T-helper 9 cell (primary cell): ENCODE measurements at places on chromosomes 7 and 10.
A peak's percentile ranks its signal among the peaks of the same experiment; 100 is the strongest.

GRCh38 chr10:70499836-70500167, 21.2 kb downstream of the PALD1 start:
- no peak for DNase-seq

DNA sequence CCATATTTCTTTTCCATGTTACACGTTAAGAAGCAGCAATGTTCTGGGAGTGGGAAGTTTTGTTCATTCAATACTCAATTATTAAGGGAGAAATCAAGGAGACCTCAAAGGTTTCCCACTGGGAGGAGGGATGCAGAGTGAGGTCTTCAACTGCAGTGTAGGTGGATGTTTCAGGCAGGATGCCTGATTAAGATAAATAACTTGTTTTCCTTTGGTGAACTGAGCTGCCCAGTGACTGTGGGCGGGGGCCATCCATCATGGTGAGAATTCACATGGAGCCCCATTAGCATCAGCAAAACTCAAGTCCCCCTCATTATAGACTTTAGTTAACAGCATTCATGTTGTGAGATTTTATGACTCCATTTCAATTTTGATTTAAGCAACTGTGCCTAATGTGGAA, 121.1 kb downstream of the PLPP4 start:
- no peak for DNase-seq

- DNase-seq = no peak
These were observed at the start of gene PDGFA for GRCh38 chr7:519484-520390. TSS of gene PDGFA (minus strand) at chr7:519846. CDS start at chr7:519001, 845 bp downstream.

GRCh38 chr7:151801782-151802468, 75.0 kb downstream of the PRKAG2 start:
- DNase-seq = no peak

- no peak for DNase-seq
These were observed 32.0 kb downstream of the CUL2 start for GRCh38 chr10:35058134-35058533.

- DNase-seq = no peak
These were observed 93.2 kb downstream of the TWIST1 start for GRCh38 chr7:19024261-19024660.

DNA sequence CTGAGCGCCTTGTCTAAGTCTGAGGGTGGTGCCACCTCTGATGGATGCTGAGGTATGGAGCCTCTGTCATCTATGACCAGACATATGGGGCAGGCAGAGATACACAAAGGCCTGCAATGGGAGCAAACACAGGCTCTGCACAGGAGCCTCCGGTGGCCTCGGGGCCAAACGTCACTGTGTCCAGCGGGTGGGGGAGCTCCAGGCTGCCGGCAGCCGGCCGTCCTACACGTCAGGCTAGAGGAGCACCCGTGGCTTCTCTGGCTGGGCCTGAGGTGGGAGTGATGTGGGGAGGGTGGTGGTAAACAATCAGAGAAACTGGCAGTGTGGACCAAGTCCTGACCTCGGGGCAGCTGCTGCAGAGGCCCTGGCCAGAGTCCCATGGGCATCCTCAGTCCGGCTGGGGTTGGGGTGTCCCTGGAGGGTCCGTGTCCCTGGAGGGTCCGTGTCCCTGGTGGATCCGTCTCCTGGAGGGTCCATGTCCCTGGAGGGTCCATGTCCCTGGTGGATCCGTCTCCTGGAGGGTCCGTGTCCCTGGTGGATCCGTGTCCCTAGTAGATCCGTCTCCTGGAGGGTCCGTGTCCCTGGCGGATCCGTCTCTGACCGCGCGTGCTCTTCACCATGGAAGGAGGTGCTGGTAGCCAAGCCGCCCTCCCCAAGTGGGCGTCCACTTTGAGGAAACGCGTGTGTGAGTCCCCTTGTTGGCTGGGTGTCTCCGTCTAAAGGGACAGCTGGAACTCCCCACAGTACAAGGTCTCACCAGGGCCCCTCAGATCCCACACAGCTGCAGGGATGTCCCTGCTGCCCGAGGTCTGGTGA, 24.2 kb upstream of the FAM20C start:
- no peak for DNase-seq

DNA sequence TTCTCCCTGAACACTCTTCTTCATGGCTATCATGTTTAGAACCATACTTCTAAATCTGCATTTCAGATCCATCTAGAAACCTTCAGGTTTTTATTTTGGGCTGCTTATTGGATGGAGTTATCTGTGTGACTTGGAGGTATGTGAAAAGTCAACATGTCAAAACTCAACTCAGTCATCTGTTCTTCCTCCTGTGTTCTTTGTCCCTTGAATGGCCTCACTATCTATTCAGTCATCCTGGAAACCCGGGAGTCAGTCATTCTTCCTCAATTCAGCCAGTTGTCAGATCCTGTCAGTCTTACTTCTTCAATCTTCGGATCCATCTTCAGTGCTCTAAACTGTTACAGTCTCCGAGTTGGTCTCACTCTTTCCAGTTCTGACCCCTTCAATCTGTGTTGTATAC, 52.2 kb downstream of the VKORC1L1 start:
- no peak for DNase-seq

DNA sequence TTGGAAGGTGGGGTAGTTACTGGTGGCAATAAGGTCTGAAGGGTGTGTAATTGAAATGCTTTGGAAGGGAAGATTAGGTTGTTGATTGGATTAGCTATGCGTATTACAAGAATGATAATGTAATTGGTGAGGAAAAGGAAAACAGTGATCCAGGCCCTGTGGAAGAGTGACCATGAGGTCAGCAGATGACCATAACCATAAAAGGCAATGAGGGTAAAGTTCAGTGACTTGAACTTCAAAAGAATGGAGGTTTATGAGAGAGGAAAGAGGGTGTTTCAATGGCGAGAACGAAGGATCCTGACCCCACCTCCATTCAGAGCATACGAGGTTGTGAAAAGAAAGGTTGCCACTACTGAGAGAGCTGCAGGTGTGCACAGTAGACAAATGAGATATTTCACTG, 439.7 kb downstream of the CCSER2 start:
- no peak for DNase-seq

DNA sequence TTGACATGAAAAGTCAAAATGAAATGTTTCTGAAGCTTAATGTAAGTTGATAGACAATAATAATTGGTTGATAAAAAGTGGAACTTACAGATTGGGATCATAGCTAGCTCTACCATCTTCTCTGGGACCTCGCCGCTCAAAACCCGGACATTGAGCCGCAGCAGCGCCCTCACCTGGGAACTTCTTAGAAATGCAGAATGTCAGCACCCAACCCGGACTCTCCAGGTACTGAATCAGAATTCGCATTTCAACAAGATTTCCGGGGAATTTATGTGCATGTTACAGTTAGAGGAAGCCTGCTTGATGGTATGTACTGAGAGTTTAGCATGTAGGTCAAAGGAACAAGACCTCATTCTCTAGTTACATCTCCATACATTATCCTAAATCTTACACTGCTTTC, 36.7 kb upstream of the ABLIM1 start:
- DNase-seq = peak; percentile 9

DNA sequence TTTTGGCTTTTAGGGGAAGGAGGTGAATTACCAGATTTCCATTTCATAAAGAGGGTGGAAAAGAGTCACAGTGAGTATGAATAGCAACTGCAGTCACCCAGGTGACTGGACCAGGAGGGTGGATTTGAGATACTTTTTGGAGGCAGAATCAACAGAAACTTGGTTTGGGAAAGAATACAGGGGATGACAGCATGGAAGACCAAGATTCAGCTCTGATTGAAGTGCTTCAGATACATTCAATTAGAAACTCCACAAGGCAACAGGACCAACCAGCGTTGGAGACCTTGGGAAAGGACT, 83.0 kb downstream of the SGMS1 start:
- no peak for DNase-seq

DNA sequence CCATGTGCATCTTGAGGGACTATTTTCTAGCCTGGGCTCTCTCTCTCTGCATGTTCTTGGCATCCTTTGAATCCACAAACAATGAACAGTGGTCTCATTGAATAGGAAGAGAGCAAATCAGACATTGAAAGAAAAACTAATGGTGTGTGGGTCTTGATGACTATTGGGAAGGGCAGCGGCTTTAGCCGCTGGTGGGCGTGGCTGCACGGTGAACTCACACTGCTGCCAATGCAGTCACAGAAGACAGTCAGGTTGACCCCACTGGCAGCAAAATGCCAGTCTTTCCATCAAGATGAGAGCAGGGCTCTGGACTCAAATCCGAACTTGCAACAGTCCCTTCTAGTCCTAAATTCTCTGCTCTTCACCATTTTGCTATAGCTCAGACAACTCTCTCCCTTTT, 91.0 kb downstream of the ADARB2 start:
- no peak for DNase-seq

GRCh38 chr10:43569681-43570080, 4.7 kb downstream of the ZNF239 start:
- DNase-seq = no peak

GRCh38 chr10:118993214-118993613, 36.3 kb upstream of the NANOS1 start:
- no peak for DNase-seq

DNA sequence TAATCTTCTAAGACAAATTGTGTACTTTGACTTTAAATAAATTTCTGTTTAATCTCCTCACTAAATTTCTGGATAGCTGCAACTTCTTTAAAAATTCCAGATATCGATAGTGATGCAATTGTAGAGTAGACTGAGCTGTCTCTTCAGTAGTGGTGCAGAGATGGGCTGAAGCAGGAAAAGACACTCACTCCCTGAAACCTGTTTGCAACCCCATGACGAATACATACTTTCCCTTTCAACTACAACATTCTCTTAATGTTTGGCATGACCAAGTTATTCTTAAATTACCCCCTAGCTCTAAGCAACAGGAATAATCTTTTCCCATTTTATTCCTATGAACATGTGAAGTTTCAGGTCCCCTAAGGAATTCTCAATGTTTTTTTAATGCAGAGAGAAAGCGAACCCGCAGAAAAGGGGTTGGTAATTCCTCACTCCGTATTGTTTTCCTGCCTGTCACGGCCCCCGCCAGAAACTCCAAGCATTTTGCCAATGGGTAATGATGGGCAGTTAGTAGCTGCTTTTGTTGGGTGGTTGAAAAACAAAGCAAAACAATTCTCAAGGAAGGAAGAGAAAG, 1.3 kb downstream of the THSD7A start:
- no peak for DNase-seq

DNA sequence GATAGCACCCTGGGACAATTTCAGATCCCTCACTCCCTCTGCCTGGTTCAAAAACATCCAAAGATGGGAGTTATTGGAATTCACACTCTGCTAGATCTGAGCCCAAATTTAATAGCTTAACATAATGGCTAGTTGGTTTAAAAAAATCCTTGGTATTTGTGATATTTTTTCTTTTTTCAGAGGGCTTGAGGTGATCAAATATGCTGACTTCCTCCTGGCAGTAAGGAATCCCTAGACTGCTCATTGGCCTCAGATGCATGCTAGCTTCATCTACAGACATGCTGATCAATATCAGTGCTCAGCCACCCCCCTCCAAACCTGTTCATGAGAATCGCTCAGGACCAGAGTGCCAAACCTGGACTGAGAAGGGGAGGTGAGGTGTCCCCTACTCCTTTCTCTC, 74.7 kb upstream of the PLPP4 start:
- DNase-seq = no peak

DNA sequence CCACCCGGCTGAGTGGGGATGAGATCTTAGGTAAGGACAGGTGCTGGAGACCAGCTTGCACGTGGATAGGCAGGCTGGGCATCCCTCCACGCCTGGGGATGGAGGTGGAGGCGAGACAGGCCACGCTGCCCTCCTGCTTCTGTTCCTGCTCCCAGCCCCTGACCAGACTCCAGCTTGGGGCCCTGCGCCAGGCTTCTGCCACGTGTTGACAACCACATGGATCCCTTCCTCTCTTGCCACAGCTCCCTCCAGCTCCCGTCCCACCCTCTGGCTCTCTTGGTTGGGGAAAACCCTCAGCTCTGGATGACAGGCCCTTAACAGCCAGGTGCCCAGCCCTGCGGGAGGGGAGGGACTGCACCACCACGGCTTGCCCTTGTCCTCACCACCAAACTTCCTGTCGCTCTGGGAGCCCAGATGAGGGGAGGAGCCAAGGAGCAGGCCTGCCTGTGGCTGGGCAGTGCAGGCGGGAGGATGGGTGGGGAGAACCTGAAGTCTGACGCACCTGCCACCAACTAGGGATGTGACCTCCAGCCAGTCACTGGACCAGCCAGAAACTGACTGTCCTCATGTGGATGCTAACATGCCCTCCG, 36.0 kb downstream of the KCNH2 start:
- peak; percentile 24 for DNase-seq

DNA sequence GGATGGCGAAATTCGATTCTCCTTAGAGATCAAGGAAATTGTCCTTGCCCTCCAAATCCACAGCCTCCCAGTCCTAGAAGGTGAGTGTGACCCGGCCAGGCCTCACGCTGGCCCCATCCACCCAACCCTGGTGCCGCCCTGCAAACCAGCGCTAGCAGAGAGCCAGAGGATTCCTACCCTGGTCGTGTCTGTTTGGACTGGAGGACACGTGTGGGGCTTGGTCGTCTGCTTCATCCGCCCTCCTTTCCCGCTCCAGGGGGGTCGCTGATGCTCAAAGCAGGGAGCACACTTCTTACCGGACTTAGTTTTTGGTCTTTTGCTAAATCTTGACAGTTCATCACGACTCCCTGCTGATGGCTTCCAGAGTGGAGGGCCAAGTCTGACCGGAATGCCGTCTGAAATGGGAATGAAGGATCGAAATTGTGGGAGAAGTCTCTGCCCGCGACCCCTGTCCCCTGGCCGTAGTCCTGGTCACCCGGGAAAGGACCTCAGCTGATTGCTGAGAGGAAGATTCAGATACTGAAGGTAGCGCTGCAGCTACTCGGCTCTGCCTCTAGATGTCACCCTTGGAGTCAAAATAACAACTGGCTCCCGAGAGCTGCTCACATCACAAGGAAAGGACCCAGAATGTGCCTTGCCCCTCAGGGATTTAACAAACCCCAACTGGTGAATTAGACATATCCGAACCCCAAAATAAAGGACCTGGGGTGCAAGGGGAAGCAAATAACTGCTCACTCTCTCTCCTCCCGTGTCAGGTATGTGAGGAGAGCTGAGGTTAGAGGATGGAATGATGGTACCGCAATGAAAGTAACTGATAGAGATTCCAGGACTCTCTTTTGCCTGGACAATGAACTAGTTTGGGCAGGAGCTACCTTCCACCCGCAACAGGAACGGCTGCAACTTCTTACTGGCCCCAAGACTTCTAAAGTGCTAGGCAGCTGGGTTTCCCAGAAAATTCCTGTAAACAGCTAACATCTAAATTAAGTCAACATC, 23.5 kb upstream of the ORC5 start:
- peak; percentile 13 for DNase-seq

DNA sequence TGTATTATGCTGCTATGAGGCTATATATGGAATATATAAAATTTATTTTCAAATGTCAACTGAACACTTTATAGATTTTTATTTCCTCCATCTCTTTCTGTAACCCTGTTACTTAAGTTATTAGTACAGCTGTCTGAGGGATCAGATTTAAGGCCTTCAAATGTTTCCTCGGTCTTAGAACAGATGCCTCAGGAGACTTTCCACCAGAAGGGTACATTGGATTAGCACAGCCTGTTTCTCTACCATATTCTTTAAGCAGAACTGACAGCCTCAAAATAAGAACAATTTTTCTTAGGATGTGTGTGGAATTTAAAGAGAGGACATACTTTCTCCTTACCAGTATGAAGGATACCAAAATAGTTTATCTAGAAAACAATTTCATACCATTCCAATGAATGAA, 53.0 kb upstream of the HGF start:
- no peak for DNase-seq
